ENCODE measurements at places on chromosomes 7 and 10.

- no peak for DNase-seq
Observed at GRCh38 chr7:140610204-140611165, 30.1 kb downstream of the DENND2A start.

GRCh38 chr7:20447021-20447650, 116.4 kb downstream of the ITGB8 start:
- DNase-seq = no peak

GRCh38 chr10:90780488-90780887, 77.4 kb downstream of the HTR7 start:
- DNase-seq = no peak

DNA sequence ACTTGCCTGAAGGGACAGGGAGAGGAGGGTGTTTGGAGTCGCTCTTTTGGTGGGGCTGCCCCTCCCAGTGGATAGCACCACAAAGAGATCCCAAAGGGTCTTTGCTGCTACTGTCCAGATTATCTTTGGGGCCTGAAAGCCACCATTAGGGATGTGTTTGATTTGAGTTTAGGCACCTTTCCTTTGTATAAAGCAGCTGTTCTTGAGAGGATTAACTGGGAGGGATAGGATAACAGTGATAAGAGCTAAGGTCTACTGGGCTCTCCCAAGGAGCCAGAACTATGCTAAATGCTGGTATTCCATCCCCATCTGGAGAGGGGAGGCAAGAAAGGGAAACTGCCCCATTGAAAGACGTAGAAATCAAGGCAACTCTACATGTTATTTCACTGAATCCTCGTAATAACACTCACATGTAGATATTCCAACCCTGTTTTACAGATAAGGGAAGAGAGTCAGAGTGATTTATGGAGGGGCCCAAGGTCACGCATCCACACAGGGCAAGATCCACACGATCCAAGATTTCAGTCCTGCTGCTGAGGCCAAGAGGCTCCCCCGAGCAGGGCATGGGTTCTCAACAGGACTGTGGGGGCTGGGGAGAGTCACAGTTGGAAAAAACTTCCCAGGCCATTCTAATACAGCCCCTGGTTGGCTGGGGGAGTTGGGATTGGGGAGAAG, 11.1 kb upstream of the TCF7L2 start:
- no peak for DNase-seq

DNA sequence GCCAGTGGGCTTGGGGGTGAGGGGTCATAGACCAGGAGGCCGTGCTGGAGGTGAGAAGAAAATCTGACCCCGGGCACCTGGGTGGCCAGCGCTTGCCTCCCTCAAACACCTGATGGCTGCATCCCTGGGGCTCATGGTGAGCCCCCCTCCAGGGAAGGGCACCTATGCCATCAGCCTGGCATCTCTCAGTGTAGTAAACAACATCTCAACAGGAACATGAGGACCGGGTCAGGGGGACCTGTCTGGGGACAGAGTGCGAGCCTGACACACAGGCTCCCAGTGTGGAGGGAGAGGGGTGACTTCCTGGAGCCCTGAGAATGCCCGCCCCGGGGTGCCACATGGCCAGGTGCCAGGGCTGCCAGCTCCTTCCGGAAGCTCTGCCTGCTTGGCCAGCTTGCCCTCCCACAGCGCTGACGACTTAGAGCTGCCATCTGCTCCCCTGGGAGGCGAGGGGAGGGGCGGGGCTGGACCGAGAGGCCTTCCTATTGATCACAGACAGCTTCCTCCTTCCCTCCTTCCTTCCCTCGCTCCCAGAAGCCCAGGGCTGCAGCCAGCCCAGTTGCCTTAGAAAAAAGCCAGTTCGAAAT, 12.3 kb downstream of the STX1A start:
- no peak for DNase-seq

GRCh38 chr7:11294965-11295364, 321.3 kb downstream of the PHF14 start:
- no peak for DNase-seq

DNA sequence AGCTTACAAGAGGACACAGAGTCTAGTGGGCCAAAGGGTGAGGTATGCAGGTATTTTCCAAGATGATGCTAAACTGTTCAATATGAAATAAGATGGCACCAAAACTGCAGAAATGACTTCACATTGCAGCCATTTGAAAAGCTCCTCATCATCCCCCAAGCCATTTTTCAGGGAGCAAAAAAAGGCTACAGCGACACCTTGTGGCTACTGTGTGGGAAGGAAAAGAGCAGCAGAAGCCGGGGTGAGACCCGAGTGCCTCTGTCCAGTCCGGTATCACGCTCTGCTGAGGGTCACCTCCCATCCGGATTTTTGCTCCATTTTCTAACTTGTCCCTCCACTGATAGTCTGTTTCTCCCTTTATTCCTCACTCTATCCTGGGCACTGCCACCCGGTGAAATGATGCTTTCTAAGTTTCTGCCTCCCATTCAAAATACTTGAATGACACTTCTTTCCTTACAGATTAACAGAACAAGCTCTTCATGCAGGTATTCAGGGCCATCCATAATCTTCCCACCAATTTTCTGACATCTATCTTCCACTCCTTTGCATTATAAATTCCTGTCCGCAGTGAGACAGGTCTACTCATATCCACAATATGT, 220.2 kb downstream of the DGKI start:
- DNase-seq = peak; percentile 17

GRCh38 chr7:158022601-158023000, 565.0 kb downstream of the PTPRN2 start:
- no peak for DNase-seq

DNA sequence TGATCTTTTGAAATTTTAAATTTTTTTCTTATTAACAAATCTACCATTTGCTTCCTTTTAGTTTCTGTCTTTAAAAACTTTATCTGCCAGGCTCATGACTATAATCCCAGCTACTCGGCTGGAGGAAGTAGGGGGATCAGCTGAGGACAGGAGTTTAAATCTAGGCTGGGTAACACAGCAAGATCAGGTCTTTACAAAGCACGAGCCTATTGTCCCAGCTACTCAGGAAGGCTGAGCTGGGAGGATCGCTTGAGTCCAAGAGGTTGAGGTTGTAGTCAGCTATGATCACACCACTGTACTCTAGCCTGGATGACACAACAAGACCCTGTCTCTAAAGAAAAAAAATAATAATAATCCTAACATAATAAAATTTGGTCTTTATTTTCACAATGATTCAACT, 17.5 kb downstream of the DPY19L1 start:
- DNase-seq = no peak

- DNase-seq = no peak
Observed at GRCh38 chr10:123561141-123561440, 105.1 kb upstream of the GPR26 start.

DNA sequence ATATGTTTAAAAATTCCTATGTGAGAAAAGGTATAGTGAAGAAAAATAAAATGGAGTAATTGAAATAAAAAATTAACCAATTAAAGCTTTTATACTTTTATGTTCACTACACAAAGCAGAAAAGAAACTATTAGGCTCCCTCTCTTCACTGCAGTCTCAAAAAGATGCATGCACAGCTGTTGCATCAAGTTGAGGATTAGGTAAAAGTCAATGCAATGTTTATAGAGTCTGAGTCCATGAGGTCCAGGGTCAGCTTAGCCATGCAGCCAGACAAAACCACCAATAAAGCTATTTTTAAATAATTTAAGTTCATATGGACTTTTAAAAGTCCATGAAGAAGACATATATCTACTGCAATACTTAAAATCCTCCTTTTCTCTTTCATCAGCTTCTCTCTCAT, 31.1 kb upstream of the ING3 start:
- DNase-seq = no peak

DNA sequence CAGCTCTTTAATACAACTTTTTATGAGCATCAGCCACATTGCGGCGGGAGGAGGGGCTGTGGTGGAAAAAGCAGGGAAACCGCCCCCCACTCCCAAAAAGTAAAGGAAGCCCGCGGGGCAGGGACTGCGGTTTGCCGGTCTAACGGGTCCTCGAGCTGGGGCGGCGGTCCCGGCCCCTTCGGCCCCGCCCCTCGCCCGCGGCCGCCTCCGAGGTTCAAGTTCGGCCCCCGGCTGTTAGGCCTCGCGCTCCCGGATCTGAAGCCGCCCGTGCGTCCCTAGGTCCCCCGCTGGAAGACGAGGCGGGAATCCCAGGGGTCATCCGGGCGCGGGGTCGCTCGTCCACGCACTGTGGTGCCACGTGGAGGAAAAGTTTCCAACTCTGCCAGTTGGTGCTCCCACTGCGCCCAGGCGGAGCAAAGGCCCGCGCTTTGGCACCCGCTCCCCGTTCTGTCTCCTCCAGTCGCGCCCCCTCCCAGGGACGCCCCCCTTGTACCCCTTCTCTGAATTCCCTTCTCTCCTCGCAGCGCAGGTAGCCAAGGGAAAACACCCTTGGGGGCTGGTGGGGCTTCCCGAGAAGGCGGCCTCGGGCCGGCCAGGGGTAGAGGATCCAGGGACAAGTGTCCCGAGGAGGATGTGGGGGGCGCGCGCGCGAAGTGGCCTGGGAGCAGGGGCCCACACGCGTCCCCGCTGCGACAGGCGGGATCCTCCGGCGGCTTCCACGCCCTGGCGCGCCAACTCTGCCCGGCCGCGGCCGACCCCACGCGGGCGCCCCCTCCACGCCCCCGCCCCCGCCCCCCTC, 798 bp upstream of the AUTS2 start:
- no peak for DNase-seq

DNA sequence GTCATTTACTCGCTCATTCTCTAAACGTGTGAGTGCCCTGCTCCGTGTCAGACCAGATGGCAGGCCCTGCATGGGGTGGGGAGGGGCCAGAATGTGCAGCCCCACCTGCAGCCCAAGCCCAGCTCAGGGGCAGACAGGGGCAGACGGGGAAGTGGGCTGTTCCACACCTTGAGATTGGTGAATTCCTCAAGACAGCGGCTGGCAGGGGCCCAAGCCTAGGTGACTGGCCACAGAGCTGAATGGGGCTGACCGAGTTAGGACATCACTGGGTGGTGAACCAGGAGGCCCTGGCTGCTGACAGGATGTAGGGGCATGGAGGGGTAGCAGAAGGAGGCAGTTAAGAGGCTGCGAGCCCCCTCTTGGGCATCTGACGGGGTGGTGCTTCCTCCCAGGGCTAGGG, 79.1 kb downstream of the MGMT start:
- DNase-seq = no peak

GRCh38 chr10:29105516-29106215, 183.2 kb upstream of the LYZL1 start:
- DNase-seq = no peak

DNA sequence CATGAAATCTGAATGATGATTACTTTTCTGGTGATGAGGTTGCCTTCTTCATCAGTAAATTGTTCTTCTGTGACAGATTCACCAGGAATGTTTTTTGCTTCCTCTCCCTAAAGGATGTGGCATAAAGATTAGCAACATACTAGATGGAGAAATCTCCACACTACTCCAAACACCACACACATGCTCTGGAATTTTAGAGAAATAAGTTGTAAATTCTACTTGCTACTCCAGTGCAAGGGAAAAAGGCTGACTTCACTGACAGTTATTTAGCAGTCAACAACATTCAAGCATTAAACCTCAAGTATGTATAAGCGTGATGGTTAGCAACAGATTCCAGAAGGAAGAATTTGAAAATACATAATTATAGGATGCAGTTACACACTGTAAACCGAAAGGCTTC, 137.9 kb upstream of the CCDC6 start:
- no peak for DNase-seq

DNA sequence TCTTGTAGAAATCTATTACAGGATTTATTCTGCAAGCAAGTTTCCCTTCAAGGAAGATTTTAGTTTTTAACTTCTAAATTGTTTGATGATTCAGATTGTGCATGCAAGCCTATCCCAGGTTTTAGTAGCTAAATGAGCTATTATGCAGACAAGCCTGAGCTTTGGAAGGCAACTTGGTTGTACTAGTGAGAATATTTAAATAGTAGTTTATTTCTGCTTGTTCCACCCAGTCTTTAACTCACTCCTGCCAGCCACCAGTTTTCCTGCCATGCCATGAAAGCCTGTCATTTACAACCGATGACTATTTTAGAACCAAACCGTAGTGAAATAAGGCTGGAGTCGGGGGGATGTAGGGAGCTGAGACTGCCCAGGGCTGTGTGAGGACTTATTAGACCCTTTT, 324.6 kb upstream of the FZD1 start:
- DNase-seq = no peak

DNA sequence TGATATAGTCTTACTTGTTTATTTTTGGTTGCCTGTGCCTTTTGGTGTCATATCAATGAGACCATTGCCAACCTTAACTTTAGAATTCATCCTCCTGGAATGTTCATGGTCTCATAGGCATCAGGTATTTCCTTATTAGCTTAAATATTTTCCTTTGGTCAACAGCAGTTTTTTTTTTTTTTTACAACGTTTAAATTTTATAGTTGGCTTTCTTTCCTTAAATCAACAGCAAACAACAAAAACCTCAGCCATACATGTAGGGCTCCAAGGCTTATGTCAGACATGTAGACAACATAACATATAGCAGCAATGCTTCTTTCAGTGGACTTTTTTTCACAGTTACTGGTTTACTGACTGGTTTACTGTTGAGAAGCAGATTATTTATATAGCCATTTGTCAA, 22.7 kb downstream of the ENTPD7 start:
- no peak for DNase-seq

GRCh38 chr7:114786455-114786854, 135.4 kb upstream of the MDFIC start:
- DNase-seq = no peak

DNA sequence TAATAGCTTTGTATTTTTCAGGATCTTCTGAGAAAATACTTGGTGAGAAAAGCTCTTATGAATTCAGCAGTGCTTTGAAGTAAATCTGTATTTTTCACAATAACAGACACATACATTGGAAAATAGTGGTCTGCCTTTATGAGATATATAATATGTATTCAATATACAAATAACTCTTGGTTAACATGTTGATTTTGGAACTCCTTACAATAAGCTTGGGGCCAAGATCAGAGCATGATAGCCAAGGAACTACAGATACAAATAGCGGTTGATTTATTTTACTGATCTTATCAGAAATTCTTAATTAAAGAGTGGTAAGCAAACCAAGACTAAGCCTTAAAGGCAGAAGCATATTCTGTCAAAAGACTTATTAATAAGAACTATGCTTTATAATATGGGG, 24.5 kb upstream of the NXPH1 start:
- DNase-seq = no peak

GRCh38 chr7:20241194-20241910, 24.2 kb upstream of the MACC1 start:
- no peak for DNase-seq

DNA sequence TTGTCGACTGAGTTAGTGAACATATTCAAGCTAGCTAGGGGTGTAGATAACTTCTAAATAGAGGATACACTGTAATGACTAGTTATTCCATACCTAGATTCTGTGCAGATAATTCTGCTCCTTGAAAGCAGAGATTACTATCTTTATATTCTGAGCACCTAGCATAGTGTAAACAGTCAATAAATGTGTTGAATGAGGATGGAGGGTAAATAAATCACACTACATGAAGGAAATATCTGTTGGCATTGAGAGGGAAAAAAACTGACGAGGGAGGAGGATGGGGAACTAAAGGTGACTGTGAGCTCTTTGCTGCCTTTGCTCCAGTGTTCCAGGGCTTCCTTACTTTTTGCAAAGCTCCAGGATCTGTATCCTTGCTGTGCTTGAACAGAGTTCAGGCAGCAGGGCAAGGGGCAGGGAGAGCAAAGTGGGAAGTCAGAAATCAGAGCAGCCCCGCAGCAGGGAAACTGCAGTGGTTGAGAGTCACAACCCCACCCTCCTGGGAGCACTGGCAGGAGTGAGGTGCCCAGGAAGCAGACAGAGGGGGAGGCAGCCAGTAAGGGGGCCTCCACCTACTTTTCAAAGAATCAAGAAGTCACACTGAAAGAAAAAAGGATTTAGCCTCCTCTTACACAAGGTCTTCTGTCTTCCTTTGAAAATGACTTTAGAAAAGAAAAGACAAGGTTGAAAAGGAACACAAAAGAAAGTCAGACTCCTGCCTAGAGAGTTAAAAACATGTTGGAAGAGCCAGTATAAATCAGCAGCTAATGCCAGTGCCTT, 71.8 kb upstream of the LRRN3 start:
- no peak for DNase-seq

Measured in activated CD4-positive, alpha-beta T cell treated with anti-CD3 and anti-CD28 coated beads, Interleukin-2, amount 50 U/mL, for 24 hours (primary cell).